Vagina (tissue), 2 donors: ENCODE measurements at places on chromosomes 6 and 20.
A peak's percentile ranks its signal among the peaks of the same experiment; 100 is the strongest.

- H3K4me1 ChIP-seq = peaks cover 29% of the 10 kb centered on the region
- no peaks in the 10 kb centered on the region for H3K27me3 ChIP-seq
- H3K36me3 ChIP-seq = no peaks in the 10 kb centered on the region
- no peak overlapping the region for H3K27ac ChIP-seq
These were observed 31.7 kb downstream of the REPS1 start for GRCh38 chr6:138956244-138956924.

DNA sequence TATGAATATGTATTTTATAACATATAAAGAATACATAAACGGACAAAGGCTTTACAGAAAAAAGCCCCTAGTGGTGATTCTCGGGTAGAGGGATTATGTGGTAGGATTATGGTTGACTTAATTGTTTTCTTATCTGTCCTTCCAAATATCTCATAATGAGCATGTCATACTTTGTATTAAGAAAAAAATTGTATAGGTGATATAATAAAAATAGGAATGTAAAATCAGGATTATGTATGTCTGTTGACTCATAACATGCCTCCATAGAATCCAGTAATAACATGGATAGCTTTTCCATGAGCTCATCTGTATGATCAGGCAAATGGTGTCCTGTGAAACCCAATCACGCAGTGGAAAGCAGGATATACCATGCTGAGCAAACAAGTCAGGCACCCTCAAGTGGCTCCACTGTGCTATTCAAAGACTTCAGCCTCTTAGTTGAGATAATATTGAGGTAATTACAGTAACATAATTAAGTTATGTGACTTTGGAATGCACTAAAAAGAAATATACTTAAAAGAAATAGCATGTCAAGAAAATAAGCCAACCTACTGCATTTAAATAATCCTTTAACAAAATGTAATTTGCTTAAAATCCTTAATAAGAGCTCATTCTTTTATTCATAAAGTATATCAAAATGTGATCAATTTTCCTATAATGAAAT is 39.6 kb upstream of the PRELID3B start:
- no peak overlapping the region for H3K27ac ChIP-seq
- DNase-seq = no peak
- H3K4me3 ChIP-seq = no peak overlapping the region
- no peaks in the 10 kb centered on the region for H3K27me3 ChIP-seq
- no peaks in the 10 kb centered on the region for H3K4me1 ChIP-seq

- H3K36me3 ChIP-seq = no peaks in the 10 kb centered on the region
- H3K4me3 ChIP-seq = no peak overlapping the region
- DNase-seq = no peak
- H3K4me1 ChIP-seq = peaks cover 39% of the 10 kb centered on the region
- H3K27ac ChIP-seq = no peak overlapping the region
These were observed 2.6 kb downstream of the TOMM6 start for GRCh38 chr6:41790045-41790444.

DNA sequence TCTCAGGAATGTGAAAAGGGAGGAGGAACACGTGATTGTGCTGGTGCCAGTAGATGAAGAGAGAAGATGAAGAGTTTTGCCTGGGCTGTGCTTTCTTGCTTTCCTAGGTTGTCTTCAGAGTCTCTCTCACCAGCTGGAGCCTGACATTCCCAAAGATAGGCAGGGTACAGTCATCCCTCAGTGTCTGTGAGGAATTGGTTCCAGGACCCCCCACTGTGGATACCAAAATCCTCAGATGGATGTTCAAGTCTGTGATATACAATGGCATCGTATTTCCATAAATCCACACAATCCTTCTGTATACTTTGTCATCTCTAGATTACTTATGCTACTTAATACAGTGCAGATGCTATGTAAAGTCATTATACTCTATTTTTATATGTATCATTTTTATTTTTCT is 113.5 kb downstream of the SAMD5 start:
- H3K27me3 ChIP-seq = no peaks in the 10 kb centered on the region
- H3K36me3 ChIP-seq = no peaks in the 10 kb centered on the region
- no peak overlapping the region for H3K27ac ChIP-seq
- no peak overlapping the region for H3K4me3 ChIP-seq
- H3K4me1 ChIP-seq = no peaks in the 10 kb centered on the region

- H3K36me3 ChIP-seq = no peaks in the 10 kb centered on the region
- no peak for DNase-seq
- no peak overlapping the region for H3K4me3 ChIP-seq
- no peaks in the 10 kb centered on the region for H3K27me3 ChIP-seq
- H3K4me1 ChIP-seq = no peaks in the 10 kb centered on the region
These were observed 25.2 kb downstream of the RIOK1 start for GRCh38 chr6:7414811-7415210.

GRCh38 chr6:125301435-125302391 is at the start of gene HDDC2:
TSS of gene HDDC2 (minus strand) at chr6:125301967. CDS start at chr6:125301932, 35 bp downstream.
- H3K4me1 ChIP-seq = peaks cover 24% of the 10 kb centered on the region
- peak within 1 kb of the TSS; percentile 66 for H3K4me3 ChIP-seq
- H3K36me3 ChIP-seq = peaks cover 16% of the 10 kb centered on the region
- peak within 1 kb of the TSS; percentile 85 for H3K27ac ChIP-seq
- no peak for DNase-seq
- no peaks in the 10 kb centered on the region for H3K27me3 ChIP-seq

DNA sequence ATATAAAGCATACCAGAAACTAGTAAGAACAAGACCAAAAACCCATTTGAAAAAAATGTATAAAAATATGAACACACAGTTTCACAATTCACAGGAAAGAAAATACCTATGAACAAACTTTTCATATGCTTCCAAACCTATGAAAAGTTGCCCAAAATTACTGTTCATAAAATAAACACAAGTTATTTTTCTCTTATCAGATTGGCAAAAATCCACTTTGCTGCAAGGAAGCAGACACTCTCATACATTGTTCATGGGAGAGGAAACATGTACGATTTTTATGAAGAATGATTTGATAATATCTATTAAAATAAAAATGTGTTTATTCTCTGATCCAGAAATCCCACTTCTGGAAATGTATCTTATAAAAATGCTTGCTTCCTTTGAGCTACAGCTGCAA is 40.0 kb upstream of the OCSTAMP start:
- H3K36me3 ChIP-seq = no peaks in the 10 kb centered on the region
- no peaks in the 10 kb centered on the region for H3K27me3 ChIP-seq
- DNase-seq = no peak

DNA sequence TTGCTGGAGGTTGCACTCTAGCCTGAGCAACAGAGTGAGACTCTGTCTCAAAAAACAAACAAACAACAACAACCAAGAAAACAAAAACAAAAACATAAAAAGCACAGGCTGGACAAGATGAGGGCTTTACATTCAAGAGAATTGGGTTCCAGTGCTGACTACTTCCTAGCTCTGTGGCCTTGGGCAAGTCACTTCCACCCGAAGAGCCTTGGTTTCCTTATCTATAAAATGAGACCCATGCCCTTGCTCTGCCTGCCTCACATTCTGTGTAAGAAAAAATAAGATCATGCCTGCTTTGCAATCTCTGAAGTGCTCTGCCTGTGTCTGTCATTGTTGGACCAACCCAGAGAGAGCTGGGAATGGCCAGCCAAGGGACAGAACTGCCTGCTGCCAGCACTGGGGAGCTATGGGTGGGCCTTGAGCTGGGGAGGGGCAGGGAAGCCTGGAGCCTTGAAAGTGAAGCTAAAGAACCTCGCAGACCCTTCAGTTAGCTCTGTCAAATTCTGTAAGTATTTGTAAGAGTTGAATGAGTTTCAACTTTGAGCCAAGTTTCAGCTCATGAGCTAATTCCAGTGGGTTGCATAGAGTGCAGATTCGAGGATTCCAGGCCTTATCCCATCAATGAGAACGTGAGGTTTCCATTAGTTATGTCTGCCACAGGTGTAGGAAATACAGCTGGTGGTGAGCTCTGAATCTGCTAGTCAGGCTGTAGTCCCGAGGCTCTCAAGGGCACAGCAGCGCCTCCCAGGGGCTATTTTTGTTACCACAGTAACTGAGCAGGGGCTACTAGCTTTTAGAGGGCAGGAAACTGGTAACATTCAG is 93.2 kb downstream of the DLGAP4 start:
- H3K4me1 ChIP-seq = no peaks in the 10 kb centered on the region
- no peak for DNase-seq
- no peak overlapping the region for H3K27ac ChIP-seq
- no peaks in the 10 kb centered on the region for H3K36me3 ChIP-seq
- no peak overlapping the region for H3K4me3 ChIP-seq

DNA sequence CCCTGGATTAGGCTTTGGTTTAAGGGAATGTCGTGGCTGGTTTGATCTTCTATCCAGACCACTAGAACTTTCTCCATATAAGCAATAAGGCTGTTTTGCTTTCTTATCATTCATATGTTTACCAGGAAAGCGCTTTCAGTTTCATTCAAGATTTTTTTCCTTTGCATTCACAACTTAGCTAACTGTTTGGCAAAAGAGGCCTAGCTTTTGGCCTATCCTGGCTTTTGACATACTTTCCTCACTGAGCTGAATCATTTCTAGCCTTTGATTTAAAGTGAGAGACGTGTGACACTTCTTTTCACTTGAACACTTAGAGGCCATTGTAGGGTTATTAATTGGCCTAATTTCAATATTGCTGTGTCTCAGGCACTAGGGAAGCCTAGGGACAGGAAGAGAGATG is 1.7 kb upstream of the FAM50B start:
- no peaks in the 10 kb centered on the region for H3K36me3 ChIP-seq
- peaks cover 5% of the 10 kb centered on the region for H3K4me1 ChIP-seq
- H3K27ac ChIP-seq = no peak overlapping the region
- no peaks in the 10 kb centered on the region for H3K27me3 ChIP-seq
- no peak for DNase-seq

- H3K36me3 ChIP-seq = no peaks in the 10 kb centered on the region
- H3K4me1 ChIP-seq = no peaks in the 10 kb centered on the region
- no peaks in the 10 kb centered on the region for H3K27me3 ChIP-seq
- no peak overlapping the region for H3K27ac ChIP-seq
These were observed 87.8 kb upstream of the HS3ST5 start for GRCh38 chr6:114430534-114431124.

DNA sequence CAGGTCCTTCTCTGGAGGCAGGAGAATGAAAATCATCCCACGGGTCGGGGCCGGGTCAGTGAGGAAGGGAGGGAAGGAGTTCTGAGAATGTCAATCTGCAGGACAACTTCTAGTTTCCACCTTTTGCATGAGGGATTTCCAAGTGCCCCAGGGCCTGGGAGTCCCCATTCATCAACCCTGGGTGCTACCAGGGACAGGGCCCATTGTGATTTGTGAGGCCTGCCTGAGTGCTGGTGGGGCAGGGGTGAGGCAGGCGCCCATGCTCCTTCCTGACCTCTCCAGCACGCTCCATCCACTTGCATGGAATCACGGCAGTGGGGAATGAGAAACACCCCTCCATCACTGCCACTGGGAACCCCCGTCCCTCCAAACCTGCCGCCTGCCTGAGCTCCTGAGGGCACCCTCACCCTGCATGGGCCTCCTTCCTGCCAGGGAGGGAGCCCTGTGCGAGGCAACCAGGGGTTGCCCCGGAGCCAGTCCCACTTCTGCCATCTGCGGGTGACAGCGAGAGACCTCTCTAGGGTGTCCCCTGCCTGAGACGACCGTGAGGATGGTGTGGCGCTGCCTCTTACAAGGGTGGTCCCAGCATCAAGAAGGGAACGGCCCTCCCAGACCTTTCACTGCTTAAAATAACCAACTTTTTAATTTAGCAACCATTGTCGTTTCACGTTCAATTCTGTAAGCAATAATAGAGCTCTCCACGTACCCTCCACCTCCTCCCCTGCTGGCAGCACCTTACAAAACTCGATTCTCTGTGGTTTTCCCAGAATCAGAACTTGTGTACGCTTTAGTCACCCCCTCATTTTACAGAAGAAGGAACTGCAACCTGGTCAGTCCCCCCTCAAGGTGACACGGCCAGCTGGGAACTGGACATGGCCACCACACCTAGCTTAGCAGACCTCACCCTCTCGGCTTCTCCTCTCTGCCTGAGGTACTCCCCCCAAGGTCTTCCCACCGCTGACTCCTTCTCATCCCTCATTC is 28.6 kb downstream of the PMEPA1 start:
- H3K27me3 ChIP-seq = no peaks in the 10 kb centered on the region
- peak overlapping the region; percentile 70 for H3K27ac ChIP-seq
- no peak overlapping the region for H3K4me3 ChIP-seq
- H3K36me3 ChIP-seq = no peaks in the 10 kb centered on the region
